ENCODE measurements at places on chromosomes 7 and 10. TPM values are rescaled to one million over a fixed set of nuclear protein-coding genes. Genes with fewer than 3 reads are reported as not detected.

- no peaks in the 10 kb centered on the region for H3K4me1 ChIP-seq
- H3K4me3 ChIP-seq = no peak overlapping the region
- H3K27ac ChIP-seq = no peak overlapping the region
- H3K36me3 ChIP-seq = no peaks in the 10 kb centered on the region
- no peaks in the 10 kb centered on the region for H3K27me3 ChIP-seq
- no peak for DNase-seq
Measured at GRCh38 chr10:5014936-5015335, 11.3 kb upstream of the AKR1C2 start.

DNA sequence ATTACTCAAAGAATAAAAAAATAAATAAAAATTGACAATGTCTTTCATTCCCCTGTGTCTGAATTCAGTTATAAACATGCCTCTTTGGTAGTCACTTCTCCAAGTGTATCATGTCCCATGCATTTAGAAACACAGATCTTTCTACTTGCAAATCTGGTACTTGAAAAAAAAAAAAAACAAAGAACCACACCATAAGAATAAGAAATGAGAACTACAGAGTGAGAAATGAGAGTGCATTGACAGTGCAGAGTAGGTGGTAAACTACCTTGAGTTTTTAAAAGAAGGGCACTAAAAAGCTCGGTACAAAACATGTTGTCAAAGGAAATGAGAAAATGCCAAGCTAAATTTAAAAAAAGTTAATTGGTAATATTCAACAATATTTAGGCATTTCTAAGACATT lies 123.0 kb downstream of the GPR85 start:
- H3K4me1 ChIP-seq = no peaks in the 10 kb centered on the region
- H3K27me3 ChIP-seq = no peaks in the 10 kb centered on the region
- DNase-seq = no peak
- no peak overlapping the region for H3K27ac ChIP-seq

GRCh38 chr10:88693392-88694020 lies 12.5 kb upstream of the LIPK start:
- H3K27ac ChIP-seq = no peak overlapping the region
- no peak overlapping the region for H3K4me3 ChIP-seq
- no peak for DNase-seq
- H3K4me1 ChIP-seq = no peaks in the 10 kb centered on the region
- H3K27me3 ChIP-seq = peaks cover 3% of the 10 kb centered on the region

- H3K27ac ChIP-seq = peak overlapping the region; percentile 65
- H3K27me3 ChIP-seq = no peaks in the 10 kb centered on the region
- peaks cover 24% of the 10 kb centered on the region for H3K4me1 ChIP-seq
- no peaks in the 10 kb centered on the region for H3K36me3 ChIP-seq
- H3K4me3 ChIP-seq = no peak overlapping the region
- DNase-seq = no peak
Measured at GRCh38 chr7:7869036-7869435, 99.6 kb upstream of the GLCCI1 start.

DNA sequence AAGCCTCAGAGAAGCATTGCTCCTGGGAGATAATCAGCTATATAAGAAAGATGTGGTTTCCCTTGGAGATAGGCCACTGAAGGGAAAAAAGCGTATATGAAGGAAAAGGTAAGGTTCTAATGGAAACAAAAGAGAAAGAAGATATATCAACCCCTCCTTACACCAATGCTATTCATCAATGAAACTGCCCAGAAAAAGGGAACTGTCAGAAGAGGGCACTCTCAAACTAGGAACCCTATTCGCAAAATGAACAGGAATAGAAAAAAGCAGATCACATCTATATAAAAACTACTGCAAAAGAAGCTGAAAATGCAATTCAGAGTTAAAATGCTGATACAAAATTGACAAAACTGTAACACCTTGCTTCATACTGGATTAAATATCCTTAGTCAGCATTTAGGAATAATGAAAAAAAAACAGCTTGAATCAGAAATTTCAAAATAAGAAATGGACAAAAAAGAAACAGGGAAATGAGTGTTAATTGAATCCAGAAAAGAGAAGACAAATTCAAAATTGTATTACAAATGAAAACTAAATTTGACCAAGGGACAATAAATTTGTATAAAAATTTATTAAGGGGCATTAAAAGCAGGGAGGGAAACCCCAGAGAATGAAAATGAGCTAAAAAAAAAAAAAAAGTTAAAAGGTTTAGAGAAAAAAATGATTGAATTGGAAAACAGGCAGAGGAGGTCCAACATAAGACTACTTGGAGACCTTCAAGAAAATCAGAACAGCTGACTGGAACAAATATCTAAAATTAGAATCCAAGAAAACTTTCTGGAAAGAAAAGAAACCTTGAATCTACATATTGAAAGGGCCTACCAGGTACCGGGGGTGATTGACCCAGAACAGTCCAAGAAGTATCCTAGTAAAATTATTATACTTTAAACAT lies 17.9 kb downstream of the NHLRC2 start:
- H3K36me3 ChIP-seq = peaks cover 2% of the 10 kb centered on the region
- no peak overlapping the region for H3K4me3 ChIP-seq
- H3K27me3 ChIP-seq = no peaks in the 10 kb centered on the region
- no peak for DNase-seq
- no peaks in the 10 kb centered on the region for H3K4me1 ChIP-seq

- no peak overlapping the region for H3K4me3 ChIP-seq
- no peak overlapping the region for H3K27ac ChIP-seq
- H3K27me3 ChIP-seq = no peaks in the 10 kb centered on the region
- H3K4me1 ChIP-seq = peaks cover 18% of the 10 kb centered on the region
- H3K36me3 ChIP-seq = peaks cover 20% of the 10 kb centered on the region
Measured at GRCh38 chr7:44621034-44621749, 14.8 kb downstream of the OGDH start.

GRCh38 chr7:80711531-80711930 lies 73.1 kb downstream of the CD36 start:
- H3K27ac ChIP-seq = no peak overlapping the region
- H3K4me3 ChIP-seq = no peak overlapping the region
- no peaks in the 10 kb centered on the region for H3K4me1 ChIP-seq
- no peaks in the 10 kb centered on the region for H3K27me3 ChIP-seq
- no peak for DNase-seq
- no peaks in the 10 kb centered on the region for H3K36me3 ChIP-seq

DNA sequence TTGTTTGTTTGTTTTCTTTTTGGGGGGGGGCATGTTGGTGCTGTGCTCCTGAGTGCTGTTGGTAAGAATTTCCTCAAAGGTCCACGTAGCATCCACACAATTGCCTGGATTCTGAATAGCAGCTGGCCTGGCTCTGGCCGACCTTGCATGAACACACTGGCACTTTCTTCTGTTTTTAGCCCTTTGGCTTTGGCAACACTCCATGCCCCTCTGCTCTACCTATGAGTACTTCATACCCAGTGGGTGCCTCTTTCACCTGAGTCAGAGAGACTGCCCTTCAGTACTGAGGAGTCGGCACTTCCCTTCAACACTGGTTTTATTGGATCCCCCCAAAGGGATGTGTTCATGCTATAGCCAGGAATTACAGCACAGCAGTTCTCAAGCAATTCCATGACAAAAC lies 7.2 kb upstream of the NPVF start:
- DNase-seq = no peak
- no peaks in the 10 kb centered on the region for H3K36me3 ChIP-seq
- peaks cover 4% of the 10 kb centered on the region for H3K27me3 ChIP-seq
- no peak overlapping the region for H3K27ac ChIP-seq

DNA sequence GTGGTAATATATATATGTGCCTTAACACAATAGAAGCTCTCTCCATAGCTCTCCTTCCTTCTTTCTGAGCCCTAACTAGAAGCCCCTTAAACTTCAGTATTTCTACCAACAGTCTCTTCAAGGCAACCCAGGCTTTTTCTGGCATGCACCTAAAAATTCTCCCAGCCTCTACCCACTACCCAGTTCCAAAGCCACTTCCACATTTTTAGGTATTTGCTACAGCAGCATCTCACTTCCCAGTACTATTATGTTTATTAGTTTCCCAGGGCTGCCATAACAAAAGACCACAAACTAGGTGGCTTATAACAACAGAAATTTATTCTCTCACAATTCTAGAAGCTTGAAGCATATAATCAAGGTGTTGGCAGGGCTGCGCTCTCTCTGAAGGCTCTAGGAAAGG lies 15.7 kb upstream of the TNKS2 start:
- H3K27ac ChIP-seq = no peak overlapping the region
- no peaks in the 10 kb centered on the region for H3K36me3 ChIP-seq
- H3K27me3 ChIP-seq = no peaks in the 10 kb centered on the region
- DNase-seq = no peak

DNA sequence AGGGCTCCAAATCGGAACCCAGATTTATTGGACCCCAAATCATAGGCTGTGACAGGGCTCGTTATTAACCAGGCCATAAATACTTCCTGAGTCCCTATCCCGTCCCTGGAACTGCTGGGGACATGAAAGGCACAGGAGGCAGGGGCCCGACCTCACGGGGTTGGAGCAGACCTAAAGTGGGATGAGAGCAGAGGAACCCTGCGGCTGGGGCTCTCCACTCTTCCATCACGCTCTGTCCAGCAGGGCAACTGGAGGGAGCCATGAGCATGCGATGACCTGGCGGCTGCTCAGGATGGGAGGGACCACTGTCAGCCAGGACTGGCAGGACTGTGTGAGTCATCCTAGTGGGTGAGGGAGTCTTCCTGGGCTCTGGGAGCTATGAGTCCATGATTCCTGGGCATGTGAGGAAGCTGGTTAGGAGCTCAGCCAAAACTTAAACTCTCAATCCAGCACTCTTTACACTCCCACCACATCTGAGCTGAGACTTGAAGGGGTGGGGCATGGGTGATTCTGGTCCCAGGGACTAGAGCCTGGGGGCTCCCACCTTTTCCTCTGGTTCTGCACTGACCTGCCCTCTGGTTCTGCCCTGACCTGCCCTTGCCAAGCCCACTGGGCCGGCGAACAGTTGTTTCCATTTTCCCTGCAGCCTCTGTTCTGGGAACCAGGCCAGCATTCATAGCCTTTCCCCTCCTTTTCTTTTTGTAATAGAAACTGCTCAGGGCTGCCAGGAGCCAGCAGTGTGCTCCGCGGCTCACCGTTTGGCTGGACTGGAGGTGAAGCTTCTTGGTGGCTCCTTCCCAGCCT lies 47.1 kb downstream of the SYPL1 start:
- no peak overlapping the region for H3K4me3 ChIP-seq
- no peaks in the 10 kb centered on the region for H3K27me3 ChIP-seq
- H3K4me1 ChIP-seq = peaks cover 92% of the 10 kb centered on the region
- no peak for DNase-seq

DNA sequence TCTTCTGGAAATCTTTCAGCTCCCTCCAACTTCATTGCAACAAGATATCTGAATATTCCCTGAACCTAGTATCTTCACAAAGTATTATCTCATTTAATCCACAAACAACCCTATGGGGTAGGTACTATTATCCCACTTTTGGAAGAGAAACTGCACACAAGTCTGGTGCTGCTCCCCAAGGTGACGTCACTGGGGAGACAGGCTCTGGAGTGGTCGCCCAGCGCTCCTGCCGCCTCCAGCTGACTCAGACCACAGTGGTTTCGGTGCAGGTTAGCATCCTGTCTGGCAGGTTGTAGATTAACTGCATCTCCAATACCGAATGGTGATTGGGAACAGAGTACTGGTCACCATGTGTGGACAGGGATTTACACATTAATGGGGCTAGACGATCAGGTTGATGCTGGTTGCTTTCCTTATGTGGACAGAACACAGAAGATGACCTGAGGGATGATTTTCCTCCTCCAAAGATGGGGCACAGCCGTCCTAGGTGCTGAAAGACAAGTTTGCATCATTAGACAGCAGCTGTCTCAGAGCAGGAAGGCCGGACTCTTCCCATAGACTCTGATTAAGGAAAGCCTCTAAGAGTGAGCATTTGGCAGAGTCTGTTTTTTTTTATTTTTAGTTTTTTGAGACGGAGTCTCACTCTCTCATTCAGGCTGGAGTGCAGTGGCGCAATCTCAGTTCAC lies 128.6 kb downstream of the TRRAP start:
- no peaks in the 10 kb centered on the region for H3K27me3 ChIP-seq
- no peak for DNase-seq
- no peak overlapping the region for H3K4me3 ChIP-seq
- no peak overlapping the region for H3K27ac ChIP-seq
- no peaks in the 10 kb centered on the region for H3K36me3 ChIP-seq

- H3K4me3 ChIP-seq = no peak overlapping the region
- no peaks in the 10 kb centered on the region for H3K27me3 ChIP-seq
- H3K4me1 ChIP-seq = peaks cover 38% of the 10 kb centered on the region
Measured at GRCh38 chr10:33120700-33121099, 162.7 kb upstream of the ITGB1 start.

DNA sequence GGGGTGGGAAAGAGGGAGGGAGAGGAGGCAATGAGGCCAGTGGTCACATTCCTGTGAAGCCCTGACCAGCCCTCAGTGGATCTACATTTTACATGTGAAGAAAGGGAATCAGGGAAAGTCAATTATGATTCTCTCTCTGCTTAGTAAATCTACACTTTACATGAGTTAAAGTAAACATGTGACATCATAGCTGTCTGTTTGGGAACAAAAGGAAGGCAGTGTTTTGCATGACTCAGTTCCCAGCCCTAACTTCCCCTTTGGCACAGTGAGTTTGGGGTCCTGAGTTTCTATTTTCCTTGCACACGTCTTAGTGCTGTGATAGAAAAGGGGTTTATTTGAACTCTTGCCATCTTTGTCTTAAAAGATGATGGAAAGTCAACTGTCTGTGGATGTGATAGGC lies 615.1 kb downstream of the SDK1 start:
- no peak overlapping the region for H3K27ac ChIP-seq
- peaks cover 4% of the 10 kb centered on the region for H3K27me3 ChIP-seq
- peaks cover 10% of the 10 kb centered on the region for H3K4me1 ChIP-seq
- no peak for DNase-seq
- H3K36me3 ChIP-seq = no peaks in the 10 kb centered on the region
- H3K4me3 ChIP-seq = no peak overlapping the region

- no peak overlapping the region for H3K4me3 ChIP-seq
- DNase-seq = no peak
- H3K4me1 ChIP-seq = peaks cover 90% of the 10 kb centered on the region
- peak overlapping the region; percentile 88 for H3K27ac ChIP-seq
- H3K27me3 ChIP-seq = no peaks in the 10 kb centered on the region
Measured at GRCh38 chr10:30490289-30491000, 56.5 kb downstream of the MAP3K8 start.

- no peaks in the 10 kb centered on the region for H3K36me3 ChIP-seq
- H3K4me1 ChIP-seq = no peaks in the 10 kb centered on the region
- no peak overlapping the region for H3K27ac ChIP-seq
- H3K27me3 ChIP-seq = no peaks in the 10 kb centered on the region
- no peak for DNase-seq
Measured at GRCh38 chr10:127257395-127257794, 61.0 kb upstream of the INSYN2A start.

Gene PLEKHS1
- not detected for total RNA-seq

Gene CAPZA2
- total RNA-seq = 79.0 TPM
